ENCODE measurements at places on chromosomes 2 and 18.

- DNase-seq, result no peak
Observed at GRCh38 chr2:24174851-24175277, at the start of gene FAM228A. Gene FAM228A, plus strand, starts transcription at chr2:24175053. Its CDS starts 428 bp downstream, at chr2:24175481.

GRCh38 chr2:70519453-70519852 is 34.2 kb downstream of the TGFA start:
- no peak for DNase-seq

- DNase-seq, result no peak
Observed at GRCh38 chr2:23505984-23506380, 121.0 kb downstream of the KLHL29 start.

DNA sequence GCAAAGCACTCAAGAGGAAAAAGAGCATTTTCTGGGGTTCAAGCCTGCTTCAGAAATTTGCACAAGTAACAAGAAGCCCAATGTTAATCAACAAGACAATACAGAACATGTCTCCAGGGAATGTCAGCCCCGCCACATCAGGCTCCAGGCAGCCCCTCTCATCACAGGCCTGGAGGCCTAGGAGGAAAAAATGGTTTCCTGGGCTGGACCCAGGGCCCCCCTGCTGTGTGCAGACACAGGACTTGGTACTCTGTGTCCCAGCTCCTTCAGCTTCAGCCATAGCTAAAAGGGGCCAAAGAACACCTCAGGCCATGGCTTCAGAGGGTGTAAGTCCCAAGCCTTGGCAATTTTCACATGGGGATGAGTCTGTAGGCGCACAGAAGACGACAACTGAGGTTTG is 802.9 kb upstream of the KLHL29 start:
- no peak for DNase-seq

DNA sequence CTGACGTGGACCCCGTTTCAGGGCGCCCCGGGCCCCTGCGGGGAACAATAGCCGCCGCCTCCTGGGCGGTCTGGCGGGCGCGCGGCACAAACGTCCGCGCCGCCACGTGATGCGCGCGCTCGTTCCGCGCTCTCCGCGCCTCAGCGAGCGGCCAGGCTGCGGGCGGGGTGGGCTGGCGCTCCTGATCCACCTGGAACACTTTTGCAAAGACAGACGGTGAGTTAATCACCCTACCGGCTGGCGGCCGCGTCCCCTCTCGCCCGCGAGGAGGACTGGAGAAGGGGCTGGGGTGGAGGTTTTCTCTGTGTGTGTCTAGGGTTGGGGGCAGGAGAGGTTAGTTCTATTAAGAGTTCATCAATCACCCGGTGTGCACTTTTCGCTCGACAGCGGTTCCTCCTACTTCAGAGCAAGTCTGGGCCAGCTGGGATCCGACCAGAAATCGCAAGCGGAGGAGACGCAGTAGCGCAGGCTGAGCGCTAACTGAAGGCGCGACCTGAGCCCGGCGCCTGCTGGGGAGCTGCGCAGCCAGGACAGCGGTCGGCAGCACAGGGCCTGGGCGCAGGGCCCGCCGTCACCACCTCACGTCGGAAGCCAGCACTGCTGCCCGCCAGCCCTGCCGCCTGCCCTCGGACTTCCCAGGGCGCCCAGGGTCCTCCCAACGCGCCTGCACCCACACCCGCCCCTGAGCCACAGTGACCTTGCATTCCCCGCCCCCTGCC is 10.3 kb upstream of the HOXD1 start:
- no peak for DNase-seq

DNA sequence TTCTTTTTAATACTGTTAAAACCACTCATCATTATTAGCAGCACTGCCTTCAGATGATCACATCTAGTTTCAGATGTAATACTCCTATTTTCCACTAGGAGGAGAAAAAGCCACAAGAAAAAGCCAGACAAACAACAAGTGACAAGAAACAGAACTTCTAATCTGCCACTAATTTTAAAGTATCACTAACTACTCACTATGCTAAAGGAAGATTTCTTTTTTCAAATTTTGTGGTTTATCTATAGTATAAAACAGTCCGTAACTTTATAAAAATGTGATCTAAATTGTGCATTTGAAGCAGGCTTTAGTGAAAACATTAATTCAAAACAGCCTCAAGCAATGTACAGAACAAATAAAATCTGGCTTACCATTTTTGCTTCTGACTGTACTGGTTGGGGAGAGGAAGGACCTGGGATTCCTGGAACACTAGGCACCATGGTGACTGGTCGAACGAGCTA is 56.8 kb downstream of the ATF2 start:
- DNase-seq, result peak; percentile 79

- no peak for DNase-seq
Observed at GRCh38 chr2:103396152-103396551, 634.3 kb downstream of the TMEM182 start.

GRCh38 chr2:85440729-85441128 is 22.2 kb downstream of the SH2D6 start:
- no peak for DNase-seq

DNA sequence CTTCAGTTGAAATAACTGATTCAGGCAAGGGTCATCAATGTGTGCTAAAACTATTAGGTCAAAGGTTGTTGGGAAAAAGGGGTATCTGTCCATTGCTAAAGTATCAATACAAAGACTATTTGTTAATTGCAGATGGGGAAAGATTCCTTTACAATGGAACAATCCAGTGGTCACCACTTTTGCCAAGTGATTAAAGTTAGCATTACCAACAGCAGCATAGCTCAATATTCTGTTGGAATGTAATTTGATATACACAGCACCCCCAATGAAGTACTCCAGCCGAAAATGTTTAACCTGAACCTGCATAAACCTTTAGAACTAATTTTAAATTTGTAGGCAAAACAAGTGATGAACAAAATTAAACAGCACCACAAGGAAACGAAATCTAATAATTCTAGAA is 191.0 kb downstream of the TCF4 start:
- no peak for DNase-seq

- no peak for DNase-seq
Observed at GRCh38 chr18:27094621-27095020, 90.5 kb downstream of the CHST9 start.

DNA sequence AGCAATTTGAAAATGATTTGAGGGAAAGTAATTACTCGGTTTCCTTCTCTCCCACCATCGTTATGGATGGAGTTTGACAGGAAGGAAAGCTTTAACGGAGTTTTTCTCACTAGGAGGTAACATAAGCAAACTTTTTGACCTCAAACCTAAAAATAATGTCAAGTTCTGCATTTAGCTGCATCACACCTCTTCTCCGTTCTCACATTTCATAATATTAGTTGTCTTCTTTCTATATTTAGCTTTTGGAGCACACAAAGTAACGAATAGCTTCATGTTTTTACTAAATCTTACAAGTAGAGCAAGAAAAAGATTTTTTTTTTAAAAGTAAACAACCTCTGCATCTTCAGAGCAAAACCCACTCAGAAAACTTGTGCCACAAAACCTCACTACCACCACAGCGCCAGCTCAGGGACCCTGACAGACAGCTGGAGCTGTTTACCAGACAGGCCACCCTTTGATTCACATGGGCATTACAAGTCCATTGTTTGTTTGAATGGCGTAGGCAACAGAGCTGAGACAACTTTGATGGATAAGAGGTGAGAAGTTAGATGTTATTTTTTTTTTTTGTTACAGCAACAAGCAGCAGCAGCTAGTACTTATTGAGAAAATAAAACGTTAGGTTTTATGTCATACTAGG is 21.9 kb upstream of the ICOS start:
- peak; percentile 16 for DNase-seq

GRCh38 chr18:21894619-21895367 is 154.2 kb downstream of the MIB1 start:
- no peak for DNase-seq

DNA sequence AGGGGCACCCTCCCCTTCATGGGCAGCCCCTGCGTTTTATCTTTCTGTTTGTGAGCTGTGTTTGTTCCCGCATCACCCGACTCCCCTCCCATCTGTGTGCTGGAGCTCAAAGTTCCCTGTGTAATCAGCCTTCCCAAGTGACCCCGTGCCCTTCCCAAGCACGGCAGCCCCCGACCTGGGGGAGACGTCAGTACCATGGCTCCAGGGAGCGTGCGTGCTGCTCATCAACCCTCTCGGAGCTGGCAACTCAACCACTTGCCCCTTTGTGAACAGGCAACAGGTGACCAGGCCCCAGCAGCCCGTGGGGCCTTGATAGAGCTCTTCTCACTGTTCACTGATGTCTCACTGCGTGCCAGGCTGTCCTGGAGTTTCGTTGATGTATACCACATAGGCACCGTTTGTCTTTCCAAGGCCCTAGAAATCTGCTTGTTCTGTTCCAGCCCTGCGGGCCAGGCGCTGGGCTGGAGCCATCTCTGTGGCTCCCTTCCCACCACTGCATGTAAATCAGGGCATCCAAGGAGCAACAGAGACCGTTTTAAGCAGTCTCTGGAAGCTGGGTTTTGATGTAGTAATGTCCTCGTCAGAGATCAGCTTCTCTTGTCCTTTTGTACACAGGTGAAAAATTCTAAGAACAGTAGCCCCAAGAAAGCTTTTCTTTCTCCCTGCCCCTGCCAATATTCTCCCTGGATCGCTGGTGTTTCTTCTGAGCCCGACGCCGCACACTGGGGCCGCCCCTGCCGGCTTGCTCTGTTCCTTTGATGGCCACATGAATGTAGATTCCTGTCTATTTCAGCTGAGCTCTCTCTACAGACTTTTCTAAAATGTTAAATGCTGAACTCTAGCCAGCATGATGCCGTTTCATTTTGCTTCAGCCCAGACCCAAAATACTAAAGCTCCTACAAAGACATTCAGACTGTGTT is 107.0 kb upstream of the PTPRM start:
- no peak for DNase-seq

GRCh38 chr2:19114754-19115231 is 243.6 kb downstream of the OSR1 start:
- no peak for DNase-seq

DNA sequence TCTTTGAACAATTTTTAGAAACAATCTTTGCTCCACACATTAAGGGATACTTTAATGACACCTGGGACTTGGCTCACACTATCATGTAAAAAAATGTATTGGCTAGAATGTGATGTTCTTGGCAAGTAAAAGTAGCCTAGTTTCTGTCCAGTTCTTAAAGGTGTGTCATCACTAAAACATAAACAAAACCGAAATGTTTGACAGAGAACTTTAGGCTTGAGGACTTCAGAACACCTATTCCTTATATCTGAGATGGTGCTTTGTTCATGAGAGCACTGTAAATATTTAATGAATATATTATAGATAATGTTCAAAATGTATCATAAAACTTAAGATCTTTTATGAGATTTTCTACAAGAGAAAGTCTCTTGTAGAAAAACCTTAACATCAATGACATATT is 19.8 kb upstream of the HNRNPA3 start:
- no peak for DNase-seq

DNA sequence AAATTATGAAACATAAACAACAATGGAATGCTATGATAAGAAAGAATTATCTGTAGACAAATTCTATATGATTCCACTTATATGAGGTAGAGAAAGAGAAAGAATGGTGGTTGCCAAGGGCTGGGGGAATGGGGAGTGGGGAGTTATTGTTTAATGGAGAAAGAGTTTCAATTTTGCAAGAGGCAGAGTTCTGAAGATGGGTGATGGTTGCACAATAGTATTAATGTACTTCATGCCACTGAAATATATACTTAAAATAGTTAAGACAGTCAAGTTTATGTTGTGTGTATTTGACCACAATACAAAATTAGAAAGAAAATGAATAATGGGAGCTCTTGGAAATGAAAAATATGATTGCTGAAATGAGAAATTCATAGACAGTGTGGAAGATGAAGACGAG is 22.6 kb upstream of the FAM117B start:
- DNase-seq, result no peak

GRCh38 chr18:51151568-51152511 is 45.6 kb downstream of the MEX3C start:
- DNase-seq, result peak; percentile 83

DNA sequence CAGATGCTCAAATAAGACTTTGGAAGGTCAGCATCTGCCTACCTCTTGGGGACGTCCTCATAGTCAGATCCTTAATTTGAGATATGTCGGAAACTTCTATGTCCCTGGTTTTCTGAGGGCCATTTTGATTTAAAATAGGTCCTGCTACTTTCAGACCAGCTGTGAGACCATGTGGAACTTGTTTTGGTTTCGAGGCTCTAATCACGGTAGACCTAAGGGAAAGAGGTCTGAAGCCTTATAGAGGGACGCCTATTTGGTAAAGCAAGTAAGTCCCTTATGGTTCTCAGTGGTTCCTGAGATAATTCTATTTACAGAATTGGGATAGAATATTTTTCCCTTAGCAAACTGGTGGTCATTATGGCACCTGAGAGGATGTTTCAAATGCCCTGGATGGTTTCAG is 75.1 kb downstream of the RFTN2 start:
- no peak for DNase-seq

DNA sequence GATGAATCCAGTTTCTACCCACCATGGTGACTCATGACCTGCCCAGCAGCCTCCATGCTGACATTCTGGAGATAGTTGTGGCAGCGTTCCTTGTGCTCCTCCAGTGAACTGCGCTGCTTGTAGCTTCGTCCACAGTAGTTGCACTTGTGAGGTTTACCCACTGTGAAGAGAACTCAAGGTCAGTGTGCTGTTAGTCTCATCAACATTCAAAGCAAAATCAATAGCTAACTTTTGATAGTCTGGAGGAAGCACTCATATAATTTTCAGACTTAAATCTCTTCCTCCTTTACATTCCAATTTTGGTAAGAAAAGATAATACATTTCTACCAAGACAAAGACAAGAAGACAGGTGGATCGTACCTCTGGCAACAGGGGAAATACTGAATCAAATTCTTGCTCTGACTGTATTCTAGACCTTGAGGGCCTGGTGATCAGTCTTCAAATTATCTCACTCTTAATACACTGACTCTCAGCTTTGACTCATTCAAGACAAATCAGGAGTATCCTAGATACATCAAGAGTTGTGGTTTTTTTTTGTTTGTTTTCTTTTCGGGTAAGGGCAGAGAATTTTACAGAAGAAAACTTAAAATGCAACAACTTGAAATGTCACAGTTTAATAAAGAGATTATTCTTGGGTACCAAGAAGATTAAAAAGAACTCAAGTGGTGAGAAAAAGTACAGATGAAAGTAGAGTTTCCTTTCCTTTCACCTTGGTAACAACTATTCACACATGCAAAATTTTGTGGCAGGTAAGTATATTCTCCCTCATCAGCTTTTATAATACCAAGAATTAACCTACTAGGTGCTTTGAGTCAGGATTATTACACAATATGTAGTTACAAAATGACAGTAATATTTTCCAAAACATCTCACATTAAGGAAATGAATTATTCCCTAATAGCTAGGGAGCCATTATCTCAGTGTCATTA is 129.2 kb downstream of the IKZF2 start:
- DNase-seq, result no peak

GRCh38 chr2:33785201-33786106 is 186.4 kb upstream of the FAM98A start:
- no peak for DNase-seq

GRCh38 chr2:43387092-43388062 is 161.0 kb upstream of the ZFP36L2 start:
- no peak for DNase-seq

- no peak for DNase-seq
Observed at GRCh38 chr2:58770846-58771245, 529.7 kb upstream of the FANCL start.

DNA sequence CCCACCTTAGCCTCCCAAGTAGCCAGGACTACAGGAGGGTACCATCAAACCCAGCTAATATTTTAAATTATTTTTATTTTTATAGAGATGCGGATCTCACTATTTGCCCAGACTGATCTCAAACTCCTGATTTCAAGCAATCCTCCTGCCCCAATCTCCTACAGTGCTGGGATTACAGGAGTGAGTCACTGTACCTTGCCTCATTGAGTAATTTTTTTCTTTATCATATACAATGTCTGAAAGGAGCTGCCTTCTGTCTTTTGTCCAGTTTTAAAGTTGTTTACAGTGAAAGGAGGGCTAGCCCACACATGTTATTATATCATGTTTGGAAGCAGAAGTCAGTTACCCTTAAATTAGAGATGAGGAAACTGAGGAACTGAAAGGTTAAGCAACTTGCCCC is 32.5 kb downstream of the PRKRA start:
- no peak for DNase-seq

Measured in NAMALWA (cell line).